ENCODE measurements at places on chromosomes 2 and 18. TPM values are rescaled to one million over a fixed set of nuclear protein-coding genes. Genes with fewer than 3 reads are reported as not detected.

KYNU gene
- polyA plus RNA-seq: 0.94 TPM

ABCB11 gene
- polyA plus RNA-seq: 0.37 TPM

LDAH gene
- 10.8 TPM for polyA plus RNA-seq

GRB14 gene
- 2.2 TPM for polyA plus RNA-seq

REG3G gene
- polyA plus RNA-seq: not detected

GTF3C2 gene
- polyA plus RNA-seq: 34.1 TPM

RAPH1 gene
- polyA plus RNA-seq: 41.0 TPM

FNDC4 gene
- polyA plus RNA-seq: 11.5 TPM

FSIP2 gene
- 1.1 TPM for polyA plus RNA-seq

CTNNA2 gene
- 0.88 TPM for polyA plus RNA-seq

TLK1 gene
- 21.2 TPM for polyA plus RNA-seq

DNER gene
- 2.1 TPM for polyA plus RNA-seq

PIEZO2 gene
- polyA plus RNA-seq: 71.2 TPM

MPP4 gene
- 0.19 TPM for polyA plus RNA-seq

PREB gene
- 30.2 TPM for polyA plus RNA-seq

BOK gene
- polyA plus RNA-seq: 51.3 TPM

MYCN gene
- polyA plus RNA-seq: 11.9 TPM

ELMOD3 gene
- polyA plus RNA-seq: 21.8 TPM

TXNDC2 gene
- polyA plus RNA-seq: not detected

NOSTRIN gene
- polyA plus RNA-seq: 12.0 TPM

MAPK4 gene
- polyA plus RNA-seq: 5.3 TPM

ASIC4 gene
- polyA plus RNA-seq: not detected

INPP5D gene
- polyA plus RNA-seq: 26.1 TPM

AGAP1 gene
- 25.9 TPM for polyA plus RNA-seq

CYP26B1 gene
- 7.7 TPM for polyA plus RNA-seq

POMC gene
- polyA plus RNA-seq: 20.8 TPM

WDR33 gene
- 39.6 TPM for polyA plus RNA-seq
